Myocyte (in vitro differentiated cells): ENCODE measurements at places on chromosomes 12 and 14. TPM values are rescaled to one million over a fixed set of nuclear protein-coding genes. Genes with fewer than 3 reads are reported as not detected.

- DNase-seq, result no peak
Observed at GRCh38 chr12:124000111-124000510, 27.1 kb downstream of the ZNF664 start.

DNA sequence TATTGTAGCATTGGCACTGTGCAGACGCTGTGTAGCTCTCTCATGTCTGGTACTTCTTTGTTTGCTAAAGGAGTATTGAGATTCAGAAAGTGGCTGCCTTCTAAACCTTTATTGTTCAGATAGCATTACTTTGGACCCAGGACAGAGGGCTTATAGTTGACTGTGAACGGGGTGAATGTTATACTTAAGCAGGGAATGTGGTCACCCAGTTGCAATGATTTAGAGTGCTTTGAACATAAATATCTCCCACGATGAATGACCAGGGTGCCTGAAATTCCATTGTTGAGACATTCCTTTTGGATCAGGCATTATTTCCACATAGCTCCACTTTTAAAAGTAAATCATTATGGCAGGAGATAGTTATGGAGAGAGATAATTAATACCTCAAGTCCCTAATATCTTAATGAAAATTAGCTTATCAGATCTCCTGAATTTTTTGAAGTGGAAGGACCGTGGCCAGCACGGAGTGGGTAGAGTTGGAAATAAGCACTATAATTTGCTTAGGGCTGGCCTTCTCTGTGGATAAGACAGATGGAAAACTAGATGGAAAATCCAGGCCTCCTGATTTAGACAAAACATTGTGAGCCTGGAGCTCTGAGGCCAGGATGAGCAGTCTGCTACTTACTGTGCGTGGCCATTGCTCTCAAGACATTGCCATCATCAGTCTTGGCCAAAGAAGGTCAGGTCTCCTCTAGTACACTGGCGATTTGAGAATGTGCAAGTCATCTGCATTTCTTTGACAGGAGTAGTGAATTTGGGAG is 114.5 kb downstream of the ETV6 start:
- DNase-seq, result no peak

Gene TAS2R14
- total RNA-seq, result 0.99 and 2.5 TPM in 2 replicates

Gene SIX4
- 49.9 and 62.6 TPM in 2 replicates for total RNA-seq
